NCI-H510A (cell line): ENCODE measurements at places on chromosomes 1 and 21.

GRCh38 chr1:43565600-43566360 is 35.1 kb downstream of the PTPRF start:
- DNase-seq = peak; percentile 79

DNA sequence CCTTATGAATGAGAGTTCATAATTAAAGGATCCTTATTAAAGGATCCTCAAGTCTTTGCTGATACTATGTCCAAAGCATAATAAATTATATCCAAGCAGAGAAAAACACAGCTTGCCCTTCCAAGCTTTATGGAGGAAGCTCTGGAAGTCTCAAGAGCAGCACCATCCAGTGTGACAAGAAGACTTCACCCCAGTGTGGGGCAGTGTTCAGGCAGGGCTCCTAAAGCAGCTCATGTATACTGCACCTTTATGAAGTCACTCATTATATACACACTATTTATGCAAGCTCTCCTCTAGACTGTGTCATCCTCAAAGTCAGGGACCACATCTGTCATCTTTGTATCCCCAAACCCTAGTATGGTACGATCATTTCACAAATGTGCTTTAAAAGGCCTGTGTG is 11.9 kb upstream of the CCN1 start:
- DNase-seq = no peak

- DNase-seq = no peak
Observed at GRCh38 chr1:241598249-241598648, 41.9 kb downstream of the CHML start.

DNA sequence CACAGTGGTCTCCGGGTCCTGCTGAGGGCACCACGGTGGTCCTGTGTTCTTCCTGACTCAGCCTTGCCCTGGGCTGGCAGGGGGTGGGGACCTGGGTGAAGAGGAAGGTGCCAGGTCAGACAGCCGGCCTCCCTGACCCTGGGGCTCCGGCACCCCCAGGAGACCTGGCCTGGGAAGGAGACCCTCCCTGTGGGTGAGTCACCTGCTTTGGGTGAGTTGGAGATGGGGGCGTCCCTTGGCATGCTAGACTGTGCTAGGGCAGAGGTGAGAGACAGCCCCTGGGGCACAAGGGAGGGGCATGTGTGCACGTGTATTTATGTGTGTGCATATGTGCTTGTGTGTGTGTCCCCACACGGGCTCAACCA is 23.4 kb downstream of the SPSB1 start:
- DNase-seq = no peak

DNA sequence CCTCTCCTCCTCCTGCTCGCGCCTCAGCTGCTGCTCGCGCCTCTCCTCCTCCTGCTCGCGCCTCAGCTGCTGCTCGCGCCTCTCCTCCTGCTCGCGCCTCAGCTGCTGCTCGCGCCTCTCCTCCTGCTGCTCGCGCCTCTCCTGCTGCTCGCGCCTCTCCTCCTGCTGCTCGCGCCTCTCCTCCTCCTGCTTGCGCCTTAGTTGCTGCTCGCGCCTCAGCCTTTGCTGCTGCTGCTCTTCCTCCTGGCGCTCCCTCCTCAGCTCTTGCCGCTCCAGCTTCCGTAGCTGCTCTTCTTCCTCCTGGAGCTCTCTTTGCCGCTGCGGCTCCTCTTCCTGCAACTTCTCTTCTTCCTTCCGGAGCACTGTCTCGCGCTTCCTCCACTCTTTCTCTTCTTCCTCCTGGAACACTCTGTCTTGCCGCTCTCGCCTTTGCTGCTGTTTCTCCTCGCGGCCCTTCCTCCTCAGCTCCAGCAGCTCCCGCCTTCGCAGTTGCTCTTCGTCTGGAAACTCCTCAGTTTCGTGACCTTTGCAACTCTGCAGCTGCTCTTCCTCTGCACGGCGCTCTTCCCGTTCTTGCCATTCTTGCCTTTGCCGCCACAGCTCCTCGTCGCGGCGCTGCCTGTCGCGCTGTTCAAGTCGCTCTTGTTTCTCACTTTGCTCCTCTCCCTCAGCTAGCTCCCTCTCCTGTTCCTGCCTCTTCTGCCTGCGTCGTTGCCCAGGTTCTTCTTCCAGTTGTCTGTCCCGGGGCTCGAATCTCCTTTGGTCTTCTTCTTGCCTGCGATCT is 3.0 kb downstream of the TCHH start:
- DNase-seq = no peak

- no peak for DNase-seq
Observed at GRCh38 chr1:151972542-151973248, 21.0 kb downstream of the S100A10 start.

- no peak for DNase-seq
Observed at GRCh38 chr1:26288311-26288941, 8.5 kb downstream of the SH3BGRL3 start.

GRCh38 chr1:157096881-157097280 is 2.7 kb downstream of the ETV3L start:
- no peak for DNase-seq

DNA sequence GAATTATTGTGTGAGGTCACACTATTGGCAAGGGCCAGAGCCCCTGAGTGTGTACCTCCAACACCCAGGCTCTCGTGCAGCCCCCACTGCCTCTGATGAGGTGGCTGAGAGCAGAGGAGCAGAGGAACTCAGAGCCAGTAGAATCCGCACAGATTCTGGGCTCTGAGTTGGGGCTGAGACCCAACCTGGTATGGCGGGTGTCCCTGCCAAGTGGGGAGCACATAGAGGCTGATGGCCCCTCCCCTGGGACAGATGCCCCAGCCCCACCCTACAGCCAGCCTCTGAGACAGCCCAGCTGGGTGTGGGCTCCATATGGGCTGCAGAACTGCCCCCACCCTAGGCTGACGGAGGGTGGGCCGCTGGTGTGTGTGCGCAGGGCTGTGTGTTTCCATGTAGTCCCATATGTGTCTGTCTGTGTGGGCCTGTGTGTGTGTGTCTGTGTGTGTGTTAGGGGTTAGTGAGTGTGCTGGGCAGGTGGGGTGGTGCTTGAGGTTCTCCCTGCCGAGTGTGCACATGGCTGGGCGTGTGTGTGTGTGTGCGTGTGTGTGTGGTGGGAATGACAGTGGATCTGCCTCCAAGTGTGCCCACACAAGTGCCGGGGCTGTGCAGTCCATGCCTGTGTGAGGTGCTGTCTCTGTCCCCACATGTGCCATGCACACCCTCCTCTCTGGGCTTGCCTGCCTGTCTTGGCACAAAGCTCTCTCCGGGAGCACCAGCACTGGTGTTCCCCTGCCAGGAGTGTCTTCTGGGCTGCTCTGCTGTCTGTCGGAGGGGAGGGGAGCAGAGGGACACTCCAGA is 24.4 kb downstream of the FOXO6 start:
- DNase-seq = no peak

- DNase-seq = no peak
Observed at GRCh38 chr1:17427696-17428660, 11.5 kb downstream of the RCC2 start.

- no peak for DNase-seq
Observed at GRCh38 chr1:199724049-199724448, 303.5 kb upstream of the NR5A2 start.

GRCh38 chr21:32186804-32187203 is 92.0 kb downstream of the MIS18A start:
- DNase-seq = no peak

- peak; percentile 79 for DNase-seq
Observed at GRCh38 chr1:187517546-187517945, 688.8 kb downstream of the PLA2G4A start.

DNA sequence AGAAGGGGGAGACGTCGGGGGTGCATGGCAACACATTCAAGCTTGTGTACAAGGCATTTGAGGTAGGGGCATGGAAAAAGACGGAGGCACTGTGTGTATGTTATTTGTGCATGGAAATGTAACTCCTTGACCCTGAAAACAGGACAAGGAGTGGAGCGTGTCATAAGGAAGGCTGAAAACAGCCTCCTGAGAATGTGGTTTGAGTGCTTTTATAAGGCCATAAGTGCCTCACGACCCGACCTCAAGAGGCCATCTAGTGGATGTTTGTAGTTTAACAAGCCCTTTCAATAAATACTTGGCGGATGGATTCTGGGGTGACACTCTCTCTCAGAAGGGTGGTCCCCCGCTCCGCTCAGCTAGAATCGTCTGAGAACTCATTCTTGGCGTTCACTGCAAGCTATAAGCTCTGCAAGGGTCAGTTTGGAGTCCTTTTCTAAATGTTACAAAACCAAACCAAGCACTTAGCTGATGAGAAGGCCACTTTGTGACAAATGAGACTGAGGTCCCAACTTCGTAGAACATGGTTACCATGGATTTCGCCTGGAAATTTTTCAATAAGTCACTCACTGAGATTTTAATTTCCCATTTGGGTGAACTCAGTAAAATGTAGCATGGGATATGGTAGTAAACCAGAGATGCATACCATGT is 38.8 kb upstream of the CLCA4 start:
- peak; percentile 33 for DNase-seq

DNA sequence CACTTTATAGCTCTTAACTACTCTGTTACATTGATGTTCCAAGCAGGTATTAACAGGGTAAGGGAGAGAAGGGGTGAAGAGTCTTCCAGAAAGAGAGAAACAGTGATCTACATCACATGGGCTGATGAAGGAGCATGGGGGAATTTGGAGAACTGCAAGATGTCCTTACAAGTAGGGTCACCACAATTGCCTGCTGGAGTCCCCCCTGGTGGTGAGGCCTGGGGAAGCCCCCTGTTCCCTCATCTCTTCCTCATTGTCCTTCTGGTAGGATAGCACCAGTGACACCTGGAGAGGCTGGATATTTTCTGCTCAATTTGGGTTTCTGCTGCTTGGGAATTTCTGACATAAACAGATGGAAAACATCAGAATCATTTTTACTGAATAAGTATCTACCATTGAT is 126.6 kb downstream of the RUNX1 start:
- DNase-seq = no peak

DNA sequence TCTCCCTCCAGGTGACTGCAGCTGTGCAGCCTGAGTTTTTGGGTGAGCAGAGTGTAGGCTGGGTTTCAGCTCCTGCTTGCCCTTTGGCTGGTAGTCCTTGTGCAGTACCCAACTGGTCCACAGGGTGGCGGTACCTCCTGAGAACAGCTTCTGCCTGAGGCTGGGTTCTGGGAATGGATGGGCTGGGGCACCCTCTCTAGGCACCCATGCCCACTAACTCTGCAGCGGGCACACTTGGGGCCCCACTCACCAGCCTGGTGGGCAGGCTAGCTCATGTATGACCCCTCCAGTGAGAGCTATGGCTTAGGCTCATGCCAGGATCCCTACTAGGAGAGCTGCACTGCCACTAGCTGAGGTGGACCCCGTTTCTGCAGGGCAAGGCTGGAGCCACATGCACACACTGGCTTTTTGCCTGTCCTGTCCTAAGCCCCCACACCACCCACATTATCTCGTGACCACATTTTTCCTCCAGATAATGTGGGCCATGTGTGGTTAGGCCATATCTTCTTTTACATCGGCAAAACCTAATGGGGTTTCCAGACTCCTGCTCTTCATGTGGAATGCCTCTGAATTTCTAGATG is 15.5 kb upstream of the GSTM4 start:
- DNase-seq = no peak

GRCh38 chr21:31191553-31191952 is 152.5 kb downstream of the TIAM1 start:
- DNase-seq = no peak

DNA sequence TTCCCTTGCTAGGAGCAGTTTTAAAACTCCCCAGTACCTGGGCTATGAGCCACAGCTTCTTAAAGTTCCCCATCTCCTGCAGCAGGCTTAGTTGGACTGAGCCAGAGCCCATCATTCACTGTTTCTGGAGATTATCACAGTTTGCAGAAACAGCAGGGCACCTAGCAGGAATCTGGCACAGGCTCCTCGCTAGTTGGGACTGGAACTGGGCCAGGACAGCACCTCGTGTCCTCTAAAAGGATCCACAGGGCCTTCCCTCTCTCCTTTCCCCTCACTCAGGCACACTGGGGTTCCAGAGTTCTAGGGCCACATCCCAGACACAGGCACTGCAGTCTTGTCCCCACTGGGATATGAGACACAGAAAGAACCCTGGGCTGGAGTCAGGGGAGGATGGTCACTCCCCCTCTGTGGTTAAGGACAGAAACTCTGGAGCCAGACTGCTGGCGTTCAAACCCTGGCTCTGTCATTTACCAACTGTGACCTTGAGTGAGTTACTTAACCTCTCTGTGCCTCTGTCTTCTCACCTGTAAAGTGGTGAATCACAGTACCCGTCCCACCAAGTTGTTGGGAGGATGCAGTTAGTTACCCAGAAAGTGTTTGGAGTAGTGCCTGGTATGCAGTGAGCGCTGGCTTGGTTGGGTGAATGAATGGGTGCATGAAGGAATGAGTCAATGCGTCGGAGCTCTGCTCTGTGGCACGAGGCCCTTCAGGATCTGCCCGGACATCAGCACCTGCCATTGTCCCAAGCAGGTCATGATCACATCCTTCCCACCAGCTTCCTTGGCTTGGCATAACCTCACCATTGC is 18.8 kb upstream of the ECE1 start:
- no peak for DNase-seq

- DNase-seq = no peak
Observed at GRCh38 chr1:3035563-3036446, 14.5 kb downstream of the ACTRT2 start.

- no peak for DNase-seq
Observed at GRCh38 chr1:192943522-192943921, 115.6 kb downstream of the UCHL5 start.

GRCh38 chr1:58811303-58811702 is 27.5 kb upstream of the JUN start:
- no peak for DNase-seq

DNA sequence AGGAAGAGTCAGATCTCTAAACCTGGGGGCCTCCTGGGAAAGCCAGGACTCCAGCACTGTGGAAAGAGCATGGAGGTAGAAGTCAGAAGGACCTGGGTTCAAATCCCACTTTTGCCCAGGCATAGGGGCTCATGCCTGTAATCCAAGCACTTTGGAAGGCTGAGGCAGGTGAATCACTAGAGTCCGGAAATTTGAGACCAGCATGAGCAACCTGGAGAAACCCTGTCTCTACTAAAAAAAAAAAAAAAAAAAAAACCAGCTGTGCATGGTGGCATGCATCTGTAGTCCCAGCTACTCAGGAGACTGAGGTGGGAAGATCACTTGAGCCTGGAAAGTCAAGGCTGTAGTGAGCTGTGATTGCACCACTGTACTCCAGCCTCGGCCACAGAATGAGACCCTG is 31.8 kb downstream of the LDLRAP1 start:
- DNase-seq = no peak

DNA sequence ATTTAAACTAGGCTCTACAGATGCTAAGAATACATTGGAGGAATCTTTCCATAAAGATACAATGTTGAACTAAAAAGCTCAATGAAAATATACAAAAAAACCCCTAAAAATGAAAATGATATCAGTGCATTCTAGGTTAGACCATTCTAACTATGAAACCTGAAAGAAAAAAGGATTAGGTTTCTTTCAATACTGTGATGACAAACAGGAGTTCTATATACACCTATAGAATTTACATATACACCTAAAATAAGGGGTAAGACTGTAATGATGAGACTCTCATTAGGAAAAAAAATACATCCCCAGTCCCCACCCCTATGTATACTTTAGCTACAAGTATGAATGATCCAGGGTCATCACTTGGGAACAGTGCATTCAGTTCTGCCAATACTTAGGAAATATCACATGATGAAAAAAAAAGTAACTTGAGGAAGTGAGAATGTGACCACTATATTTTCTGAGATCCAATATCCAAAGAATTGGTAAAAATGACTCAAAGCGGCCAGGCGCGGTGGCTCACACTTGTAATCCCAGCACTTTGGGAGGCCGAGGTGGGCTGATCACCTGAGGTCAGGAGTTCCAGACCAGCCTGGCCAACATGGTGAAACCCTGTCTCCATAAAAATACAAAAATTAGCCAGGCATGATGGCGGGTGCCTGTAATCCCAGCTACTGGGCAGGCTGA is 26.3 kb downstream of the SELENOF start:
- DNase-seq = no peak
